Stimulated activated CD4-positive, alpha-beta T cell treated with anti-CD3 and anti-CD28 coated beads, Interleukin-2, amount 100 ng/mL, for 24 hours (primary cell): ENCODE measurements at places on chromosomes 4 and X.

- no peak for DNase-seq
Observed at GRCh38 chr4:3708611-3709010, 57.6 kb upstream of the ADRA2C start.

GRCh38 chr4:2462218-2462991 lies 6.5 kb upstream of the RNF4 start:
- DNase-seq = peak; percentile 65

- no peak for DNase-seq
Observed at GRCh38 chr4:183857040-183857439, 48.1 kb upstream of the STOX2 start.

DNA sequence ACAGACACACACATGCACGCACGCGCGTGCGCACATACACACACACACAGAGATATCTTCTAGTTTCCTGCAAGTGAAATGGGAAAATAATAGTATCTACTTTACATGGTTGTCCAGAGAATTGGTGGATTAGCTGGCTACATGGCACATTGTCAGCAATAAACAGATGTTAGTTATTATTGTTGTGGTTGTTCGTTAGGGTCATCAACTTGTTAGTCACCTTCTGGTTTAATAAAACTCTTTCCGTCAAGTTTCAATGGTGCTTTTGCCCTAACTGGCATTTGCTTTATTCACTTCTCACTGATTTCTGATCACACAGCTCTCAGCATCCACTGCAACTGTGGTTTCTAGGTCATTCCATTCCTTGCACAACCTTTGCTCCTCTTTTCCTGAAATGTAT lies 25.4 kb upstream of the RASL11B start:
- DNase-seq = no peak

DNA sequence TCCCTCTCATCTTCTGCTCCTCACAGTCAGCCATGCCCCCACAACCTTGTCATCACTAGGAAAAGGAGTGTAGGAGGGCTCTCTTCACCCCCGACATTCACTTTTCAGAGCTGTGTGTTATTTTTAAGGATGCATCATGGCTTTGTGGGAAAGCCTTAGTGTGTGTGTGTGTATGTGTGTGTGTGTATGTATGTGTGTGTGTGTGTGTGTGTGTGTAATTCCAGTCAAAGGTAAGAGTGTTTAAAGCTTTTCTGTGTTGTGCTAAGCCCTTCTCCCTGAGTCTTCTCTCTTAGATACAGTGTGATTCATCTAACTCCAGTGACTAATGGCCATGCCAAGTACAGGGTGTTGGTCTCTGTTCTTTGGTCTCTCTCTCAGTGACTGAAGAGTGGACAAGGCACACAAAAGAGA lies 76.6 kb downstream of the CHIC2 start:
- DNase-seq = no peak

GRCh38 chr4:85826060-85826678 lies 351.2 kb downstream of the ARHGAP24 start:
- DNase-seq = no peak

- no peak for DNase-seq
Observed at GRCh38 chr4:1768367-1769034, 24.6 kb upstream of the FGFR3 start.

- no peak for DNase-seq
Observed at GRCh38 chr4:10598829-10599228, 85.7 kb downstream of the CLNK start.

DNA sequence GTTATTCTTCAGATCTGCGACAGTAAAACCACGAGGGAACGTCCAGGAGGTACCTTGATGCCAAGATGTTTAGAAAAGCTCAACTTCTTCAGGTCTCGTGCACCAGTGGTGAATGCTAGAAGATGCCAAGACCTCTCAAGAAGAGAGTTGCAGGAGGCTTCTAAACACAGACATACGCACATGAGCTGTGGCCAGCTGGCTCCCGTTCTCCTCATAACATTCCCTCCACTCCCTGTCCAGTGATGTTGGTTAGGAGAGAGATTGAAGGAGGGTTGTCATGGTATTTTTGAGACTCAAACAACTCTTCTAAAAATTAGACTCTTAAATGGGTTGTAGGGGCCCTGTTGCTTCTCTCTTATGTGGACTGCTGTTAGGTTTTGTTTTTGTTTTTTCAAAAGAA lies 184.3 kb downstream of the QDPR start:
- no peak for DNase-seq

DNA sequence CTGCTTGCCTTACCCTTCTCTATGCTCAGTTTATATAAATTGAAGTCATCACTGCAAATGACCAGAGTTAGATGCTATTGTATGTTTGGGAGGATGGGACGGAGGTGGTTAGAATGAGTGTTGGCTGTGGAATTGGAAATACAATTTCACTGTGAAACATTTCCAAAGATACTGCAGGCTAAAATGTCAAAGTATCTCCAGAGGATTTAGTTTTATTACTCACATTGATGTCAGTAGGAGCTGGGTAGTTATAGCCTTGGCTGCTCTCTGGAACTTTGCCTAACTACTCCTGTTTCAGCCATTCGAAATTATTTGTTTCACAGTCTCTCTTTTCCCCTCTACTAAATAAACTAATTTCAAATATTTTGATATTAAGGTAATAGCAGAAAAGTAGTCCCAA lies 92.6 kb upstream of the PPP3CA start:
- no peak for DNase-seq

GRCh38 chr4:120903419-120903818 lies 19.1 kb downstream of the PRDM5 start:
- no peak for DNase-seq

- DNase-seq = no peak
Observed at GRCh38 chr4:155891058-155891457, 12.4 kb upstream of the TDO2 start.

GRCh38 chr4:4849106-4849505 lies 10.4 kb upstream of the MSX1 start:
- DNase-seq = no peak

- DNase-seq = no peak
Observed at GRCh38 chr4:138199568-138200235, 42.4 kb downstream of the SLC7A11 start.

GRCh38 chr4:11416071-11416766 lies 12.5 kb downstream of the HS3ST1 start:
- no peak for DNase-seq
